Lung (tissue), 17 donors: ENCODE measurements at places on chromosomes 5 and 9. TPM values are rescaled to one million over a fixed set of nuclear protein-coding genes. Genes with fewer than 3 reads are reported as not detected.
A peak's percentile ranks its signal among the peaks of the same experiment; 100 is the strongest.

- no peaks in the 10 kb centered on the region for H3K27me3 ChIP-seq
- no peak overlapping the region for H3K4me3 ChIP-seq
- H3K36me3 ChIP-seq, result no peaks in the 10 kb centered on the region
- H3K4me1 ChIP-seq, result no peaks in the 10 kb centered on the region
Measured at GRCh38 chr5:172929371-172929838, 29.8 kb upstream of the RPL26L1 start.

GRCh38 chr5:66247176-66247960 is 103.3 kb downstream of the SREK1 start:
- H3K36me3 ChIP-seq, result no peaks in the 10 kb centered on the region
- no peak for DNase-seq
- H3K4me3 ChIP-seq, result no peak overlapping the region

DNA sequence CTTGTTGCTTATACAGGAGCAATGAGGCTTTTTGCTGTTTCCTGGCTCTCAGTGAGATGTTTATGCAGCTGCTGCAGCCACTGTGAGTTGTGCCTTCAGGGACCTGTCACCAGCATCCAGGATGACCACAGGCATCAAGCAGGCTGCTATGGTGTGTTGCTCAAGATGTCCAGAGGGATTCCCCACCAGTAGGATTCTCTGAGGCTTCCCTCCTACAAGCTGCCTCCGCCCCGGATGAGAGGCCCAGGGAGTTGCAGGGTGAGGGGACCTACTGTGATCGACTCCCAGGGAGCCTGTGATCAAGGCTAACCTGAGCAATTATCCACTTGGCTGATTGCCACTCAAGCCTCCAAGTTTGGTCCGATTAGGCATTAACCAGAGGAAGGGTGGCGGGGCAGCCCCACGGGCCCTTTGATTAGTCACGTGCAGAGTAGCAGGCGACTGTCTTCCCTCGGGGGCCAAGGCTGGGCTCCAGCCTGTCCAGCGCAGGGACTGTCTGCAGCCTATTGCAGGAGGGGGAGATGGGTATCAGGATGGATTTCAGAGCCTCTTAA is 1.8 kb upstream of the FAT2 start:
- H3K4me3 ChIP-seq, result no peak overlapping the region
- H3K36me3 ChIP-seq, result no peaks in the 10 kb centered on the region
- H3K27me3 ChIP-seq, result no peaks in the 10 kb centered on the region
- DNase-seq, result peak; percentile 23
- no peak overlapping the region for H3K27ac ChIP-seq

DNA sequence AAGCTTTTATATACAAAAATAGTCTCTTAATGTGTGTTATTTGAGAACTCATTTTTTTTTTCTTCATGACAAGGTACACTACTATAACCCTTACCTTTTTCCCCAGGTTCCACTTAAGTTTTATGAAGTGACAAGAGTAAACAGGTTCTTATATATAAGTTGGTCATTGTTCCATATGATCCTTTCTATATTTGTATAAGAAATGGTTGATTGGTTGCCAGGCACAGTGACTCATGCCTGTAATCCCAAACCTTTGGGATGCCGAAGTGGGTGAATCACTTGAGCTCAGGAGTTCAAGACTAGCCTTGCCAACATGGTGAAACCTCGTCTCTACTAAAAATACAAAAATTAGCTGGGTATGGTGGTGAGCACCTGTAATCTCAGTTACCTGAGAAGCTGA is 108.3 kb downstream of the PCSK1 start:
- H3K27me3 ChIP-seq, result no peaks in the 10 kb centered on the region
- no peak overlapping the region for H3K27ac ChIP-seq
- H3K36me3 ChIP-seq, result no peaks in the 10 kb centered on the region
- H3K4me3 ChIP-seq, result no peak overlapping the region
- no peak for DNase-seq

GRCh38 chr9:68431307-68431706 is 74.9 kb downstream of the PGM5 start:
- no peak for DNase-seq
- H3K36me3 ChIP-seq, result no peaks in the 10 kb centered on the region
- H3K27me3 ChIP-seq, result no peaks in the 10 kb centered on the region
- no peaks in the 10 kb centered on the region for H3K4me1 ChIP-seq
- no peak overlapping the region for H3K27ac ChIP-seq

GRCh38 chr5:15604986-15605385 is 105.0 kb downstream of the FBXL7 start:
- H3K36me3 ChIP-seq, result no peaks in the 10 kb centered on the region
- no peak for DNase-seq
- no peak overlapping the region for H3K4me3 ChIP-seq
- no peak overlapping the region for H3K27ac ChIP-seq
- no peaks in the 10 kb centered on the region for H3K27me3 ChIP-seq

DNA sequence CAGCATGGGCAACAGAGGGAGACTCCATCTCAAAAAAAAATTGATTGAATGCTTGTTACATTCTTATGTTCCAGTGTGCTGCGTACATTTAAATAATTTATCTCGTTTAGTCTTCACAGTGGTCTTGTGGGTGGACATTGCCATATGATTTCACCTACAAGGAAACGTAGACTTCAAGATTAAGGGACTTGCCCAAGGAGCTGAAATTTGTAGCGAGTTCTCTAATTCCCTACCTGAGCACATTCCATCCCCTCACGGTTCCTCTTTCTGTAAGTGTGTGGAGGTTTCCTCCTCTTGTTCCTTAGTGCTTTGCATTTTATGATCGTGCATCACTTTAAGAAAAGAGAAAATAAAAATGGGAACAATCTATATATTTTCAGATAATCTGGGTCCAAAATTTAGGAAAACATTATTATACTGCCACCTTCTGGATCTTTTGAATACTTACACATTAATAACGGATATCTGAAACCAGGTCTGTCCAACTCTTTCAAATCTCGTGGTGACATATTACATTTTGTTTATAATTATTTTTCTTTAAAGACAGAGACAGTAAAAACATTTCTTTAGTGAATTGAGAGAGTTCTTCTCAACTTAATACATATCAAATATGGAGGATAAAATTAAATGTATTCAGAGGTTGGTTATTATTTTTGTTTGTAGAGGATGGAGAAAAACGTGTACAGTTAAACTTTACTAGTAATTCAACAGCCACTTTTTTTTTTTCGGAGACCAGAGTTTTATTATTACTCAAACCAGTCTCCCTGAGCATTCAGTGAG is 29.9 kb upstream of the C7 start:
- no peak for DNase-seq
- no peak overlapping the region for H3K27ac ChIP-seq
- no peaks in the 10 kb centered on the region for H3K27me3 ChIP-seq
- H3K4me3 ChIP-seq, result no peak overlapping the region
- no peaks in the 10 kb centered on the region for H3K4me1 ChIP-seq

DNA sequence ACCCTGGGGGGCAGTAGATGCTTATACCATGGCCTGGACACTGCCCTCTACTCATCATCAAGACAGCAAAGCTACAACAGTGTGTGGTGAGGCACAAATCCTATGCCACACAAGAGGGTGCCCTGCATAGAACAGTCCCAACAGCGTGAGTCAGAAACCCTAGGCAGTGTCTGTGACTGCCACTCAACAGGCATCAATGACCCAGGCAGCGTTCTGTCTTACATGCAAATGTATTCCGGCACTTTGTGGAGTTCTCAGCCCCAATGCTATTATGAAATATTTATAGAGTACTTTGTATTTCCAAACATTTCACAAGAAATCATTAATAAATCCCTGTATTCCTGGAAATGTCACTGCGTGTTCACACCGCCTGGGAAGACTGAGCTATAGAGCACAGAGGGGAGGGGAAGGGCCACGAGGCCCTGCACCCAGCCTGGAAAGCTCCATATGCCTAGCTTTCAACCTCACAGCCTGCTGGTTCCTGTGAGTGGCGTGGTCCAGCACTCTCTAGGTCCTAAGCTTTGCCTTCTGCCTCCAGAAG is 77.7 kb downstream of the NIPSNAP3B start:
- H3K27me3 ChIP-seq, result no peaks in the 10 kb centered on the region
- no peaks in the 10 kb centered on the region for H3K4me1 ChIP-seq
- H3K36me3 ChIP-seq, result peaks cover 8% of the 10 kb centered on the region

ANKRD34B gene
- total RNA-seq, result not detected

GRCh38 chr9:108466304-108466703 is 389.5 kb downstream of the ACTL7B start:
- H3K36me3 ChIP-seq, result no peaks in the 10 kb centered on the region
- H3K4me3 ChIP-seq, result no peak overlapping the region
- H3K27ac ChIP-seq, result no peak overlapping the region
